ENCODE measurements at places on chromosomes 16 and 17.

- no peak for DNase-seq
Observed at GRCh38 chr17:75404731-75405364, 630 bp downstream of the GRB2 start.

GRCh38 chr17:55452139-55452790 lies 30.6 kb upstream of the MMD start:
- DNase-seq, result peak; percentile 88

DNA sequence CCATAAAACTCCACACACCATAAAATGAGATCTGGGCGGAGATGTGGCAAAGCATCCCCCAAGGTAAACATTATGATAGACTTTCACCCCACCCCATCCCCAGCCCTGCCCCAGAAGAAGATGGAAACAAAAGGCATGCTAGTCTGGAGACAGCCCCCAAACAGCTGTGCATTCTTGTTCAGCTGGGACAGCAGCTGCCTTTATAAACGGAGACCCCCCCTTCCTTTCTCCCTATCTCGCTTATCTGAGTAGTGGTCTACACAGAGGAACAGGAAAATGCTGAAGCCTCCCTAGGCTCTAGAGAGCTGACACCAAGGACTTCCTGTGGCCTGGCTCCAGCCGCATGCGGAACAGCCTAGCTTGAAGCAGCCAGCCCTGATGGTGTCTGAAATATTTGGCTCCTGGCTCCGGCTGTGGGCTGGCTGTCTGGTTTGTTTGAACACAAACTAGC lies 190.3 kb upstream of the ANKFN1 start:
- DNase-seq, result no peak

GRCh38 chr17:41697122-41697962 lies 8.7 kb downstream of the EIF1 start:
- DNase-seq, result no peak

DNA sequence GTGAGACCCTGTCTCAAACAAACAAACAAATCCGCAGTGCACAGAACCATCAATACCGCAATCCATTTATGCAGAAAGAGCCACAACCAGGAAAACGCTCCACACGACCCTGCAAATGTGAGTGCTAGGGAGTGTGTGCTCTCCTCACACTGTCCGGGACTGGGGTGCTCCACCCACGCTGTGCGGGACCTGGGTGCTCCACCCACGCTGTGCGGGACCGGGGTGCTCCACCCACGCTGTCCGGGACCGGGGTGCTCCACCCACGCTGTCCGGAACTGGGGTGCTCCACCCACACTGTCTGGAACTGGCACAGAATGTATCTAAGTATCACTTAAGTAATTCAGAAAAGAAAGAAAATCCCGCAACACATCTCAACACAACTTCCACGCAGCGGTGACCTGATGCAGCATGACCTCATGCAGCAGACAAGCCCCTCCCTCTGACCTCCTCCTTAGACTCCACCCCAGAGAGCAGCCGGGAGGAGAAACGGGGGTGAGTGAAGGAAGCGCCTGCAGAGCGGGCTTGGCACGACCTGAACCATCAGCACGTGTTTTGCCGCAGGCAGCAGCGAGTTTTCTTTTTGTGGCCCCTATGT lies 38.5 kb downstream of the ZNF276 start:
- DNase-seq, result no peak

- DNase-seq, result no peak
Observed at GRCh38 chr17:79400989-79401703, 209.7 kb downstream of the RBFOX3 start.

- DNase-seq, result no peak
Observed at GRCh38 chr17:77216486-77216885, 75.7 kb downstream of the SEC14L1 start.

DNA sequence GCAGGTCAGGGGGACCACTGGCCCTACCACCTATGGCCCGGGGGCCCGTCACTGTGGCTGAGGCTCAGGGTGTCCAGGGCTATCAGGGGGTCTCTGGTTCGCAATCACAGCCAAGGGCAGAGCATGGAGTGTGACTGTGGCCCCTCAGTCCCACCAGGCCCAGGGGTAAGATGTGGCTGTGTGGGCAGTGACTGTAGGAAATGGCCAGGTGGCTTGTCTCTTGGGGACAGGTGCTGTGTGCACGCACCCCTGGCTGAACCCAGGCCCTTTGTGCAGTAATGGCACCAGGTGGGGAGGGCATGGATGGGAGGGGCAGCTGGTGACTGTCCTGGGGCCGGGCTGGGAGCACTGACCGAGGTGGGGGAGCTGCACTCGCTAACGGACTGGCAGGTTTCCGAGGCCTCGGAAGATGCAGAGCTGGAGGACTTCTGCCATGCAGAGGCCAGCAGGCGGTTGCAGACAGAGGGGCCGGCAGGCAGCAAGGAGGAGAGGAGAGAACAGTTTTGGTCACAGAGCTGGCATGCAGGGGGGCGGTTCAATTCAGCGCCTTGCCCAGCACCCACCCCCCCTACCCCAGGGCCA lies 18.8 kb downstream of the IL34 start:
- no peak for DNase-seq

DNA sequence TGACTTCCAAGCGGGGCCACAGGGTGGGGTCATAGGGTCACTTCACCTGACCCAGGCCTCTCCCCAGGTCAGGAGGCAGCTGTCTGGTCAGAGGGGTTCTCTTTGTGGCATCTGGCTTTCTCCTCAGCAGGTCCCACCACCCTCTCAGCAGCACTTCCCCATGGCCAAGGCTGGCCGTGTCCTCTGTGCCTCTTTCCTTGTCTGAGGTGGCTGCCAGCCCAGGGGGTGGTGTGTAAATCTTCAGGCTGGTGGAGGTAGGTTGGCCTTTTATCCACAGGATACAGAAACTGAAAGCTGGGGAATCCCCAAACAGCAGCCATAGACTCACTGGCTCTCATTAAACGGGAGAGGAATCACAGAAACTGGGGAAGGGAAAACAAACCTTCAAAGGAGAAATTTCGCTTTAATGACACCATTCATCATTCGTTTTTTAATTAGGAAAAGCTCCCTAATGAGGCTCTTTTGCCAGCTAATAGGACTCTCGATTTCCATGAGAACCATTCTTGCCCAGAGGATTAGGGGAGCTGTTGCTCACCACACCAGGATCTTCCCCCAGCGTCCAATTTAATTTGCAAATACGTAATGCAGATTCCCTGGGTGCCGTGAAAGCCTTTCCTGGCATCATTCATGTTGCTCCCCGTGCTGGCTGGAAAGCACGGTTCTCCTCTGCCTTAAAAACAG lies 18.0 kb downstream of the C17orf75 start:
- DNase-seq, result no peak

- no peak for DNase-seq
Observed at GRCh38 chr17:44176671-44177501, 6.4 kb downstream of the ASB16 start.

GRCh38 chr16:67188798-67189197 lies 1.1 kb downstream of the EXOC3L1 start:
- no peak for DNase-seq

DNA sequence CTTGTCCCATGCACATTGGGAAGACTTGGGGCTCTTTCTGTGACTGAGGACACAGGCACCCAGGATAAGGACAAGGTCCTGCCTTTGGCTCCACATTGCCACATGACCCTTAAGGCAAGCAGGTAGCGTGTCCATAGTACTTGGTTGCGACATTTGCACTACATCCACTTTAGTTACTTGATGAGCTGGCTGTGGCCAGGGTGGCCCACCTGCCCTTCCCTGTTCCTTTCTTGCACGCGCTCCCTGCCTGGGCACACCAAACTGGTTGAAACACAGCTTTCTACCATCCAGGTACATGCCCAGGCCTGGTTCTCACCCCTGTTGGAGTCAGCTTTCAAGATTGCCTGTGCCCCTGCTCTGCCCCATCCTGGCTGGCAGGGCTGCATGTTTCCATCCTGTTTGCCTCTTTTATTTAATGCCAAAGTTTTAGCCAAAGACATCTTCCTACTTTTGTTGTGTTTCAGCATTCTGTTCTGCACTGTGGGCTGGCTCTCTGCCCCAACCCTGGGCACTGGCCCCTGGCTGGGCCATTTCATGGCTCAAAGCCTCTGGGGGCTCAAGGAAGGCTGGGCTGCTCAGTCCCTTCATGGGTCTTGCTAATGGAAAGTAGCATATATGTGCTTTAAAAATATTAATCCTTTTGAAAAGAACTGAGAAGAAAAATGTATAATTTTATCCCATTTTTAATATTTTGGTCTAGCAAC lies 3.2 kb downstream of the B3GNT9 start:
- no peak for DNase-seq

DNA sequence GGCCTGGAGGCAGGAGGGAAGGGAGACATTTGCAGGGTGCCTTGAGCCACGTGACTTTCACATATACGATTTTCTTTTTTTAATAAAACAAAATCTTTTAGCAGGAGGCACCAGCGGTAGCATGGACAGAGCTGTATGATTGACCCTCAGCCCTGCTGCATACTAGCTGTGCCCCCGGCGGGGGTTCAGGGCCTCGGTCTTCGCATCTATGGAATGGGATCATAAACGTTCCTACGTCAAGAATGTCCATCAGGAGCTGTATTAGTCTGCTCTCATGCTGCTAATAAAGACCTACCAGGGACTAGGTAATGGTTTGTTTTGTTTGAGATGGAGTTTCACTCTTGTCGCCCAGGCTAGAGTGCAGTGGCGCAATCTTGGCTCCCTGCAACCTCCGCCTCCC lies 27.2 kb downstream of the SLC38A8 start:
- DNase-seq, result no peak

DNA sequence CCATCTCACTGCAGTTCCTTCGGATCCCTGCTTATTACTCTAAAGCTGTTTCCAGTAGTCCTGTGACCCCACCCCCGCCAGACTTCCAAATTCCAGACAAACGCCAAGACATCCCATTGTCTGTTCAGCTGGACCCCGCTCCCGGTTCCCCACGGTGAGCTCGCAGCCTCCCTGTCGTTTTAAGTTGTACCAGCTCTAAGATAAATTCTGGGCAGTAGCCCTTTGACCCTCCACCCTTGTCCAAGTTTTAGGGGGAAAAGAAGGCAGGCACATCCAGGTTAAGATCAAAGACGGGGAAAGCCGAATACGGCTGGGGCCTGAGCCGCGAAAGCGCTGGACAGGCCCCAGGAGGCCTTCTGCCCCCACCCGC lies 589 bp downstream of the ARL6IP1 start:
- DNase-seq, result no peak

GRCh38 chr17:27442702-27443101 lies 13.5 kb upstream of the KSR1 start:
- DNase-seq, result no peak

DNA sequence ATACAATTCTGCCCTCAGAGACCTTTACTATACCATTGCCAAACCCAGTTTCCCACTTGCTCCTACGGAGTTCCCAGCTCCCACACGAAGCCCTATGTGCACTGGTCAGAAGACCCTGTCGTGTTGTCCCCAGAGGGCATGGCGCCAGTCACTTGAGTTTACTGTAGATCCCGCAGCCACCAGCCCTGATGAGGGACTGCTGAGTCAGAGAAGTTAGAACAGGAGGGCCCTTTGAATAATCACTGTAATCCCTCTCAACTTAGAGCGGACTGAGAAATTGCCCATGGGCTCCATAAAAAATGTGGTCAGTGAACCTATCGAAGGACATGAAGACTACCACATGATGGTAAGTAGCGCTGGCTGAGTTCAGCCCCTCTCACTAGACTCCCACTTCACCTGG lies 9.2 kb downstream of the UBFD1 start:
- no peak for DNase-seq

GRCh38 chr16:87425941-87426340 lies 33.8 kb downstream of the MAP1LC3B start:
- DNase-seq, result no peak

- DNase-seq, result no peak
Observed at GRCh38 chr17:39175695-39176093, 9.7 kb upstream of the ARL5C start.

DNA sequence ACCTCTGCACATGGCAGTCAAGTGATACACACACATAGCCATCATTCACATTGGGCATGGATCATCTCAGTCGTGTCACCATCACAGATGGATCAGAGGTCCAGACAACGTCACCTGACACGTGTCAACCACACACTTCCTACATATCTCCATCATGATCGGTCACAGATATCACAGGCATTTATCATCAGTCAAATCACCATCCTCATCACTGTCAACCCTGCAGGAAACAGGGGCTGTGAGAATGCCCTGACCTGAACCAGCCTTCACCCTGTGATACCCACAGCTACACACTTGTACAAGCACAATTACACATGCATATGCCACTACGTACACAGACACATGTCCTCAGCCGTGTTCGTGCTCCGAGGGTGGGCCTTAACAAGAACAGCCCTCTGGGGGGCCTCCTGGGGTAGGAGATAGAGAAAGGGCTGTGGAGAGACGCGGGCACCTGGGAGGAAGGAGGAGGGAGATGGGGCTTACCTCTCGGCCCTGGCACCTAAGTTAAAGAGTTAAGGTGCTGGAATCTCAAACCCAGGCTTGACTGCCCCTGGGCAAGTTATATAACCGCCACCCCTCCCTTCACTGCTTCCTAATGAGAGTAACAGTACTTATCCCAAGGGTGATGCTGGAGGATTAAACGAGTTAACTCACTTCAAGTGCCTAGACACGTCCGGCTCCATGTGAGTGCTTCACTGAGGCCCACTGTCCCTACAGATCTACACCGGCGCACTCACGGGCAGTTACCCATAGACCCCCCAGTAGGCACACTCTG lies 1.1 kb downstream of the SLC12A4 start:
- DNase-seq, result no peak

DNA sequence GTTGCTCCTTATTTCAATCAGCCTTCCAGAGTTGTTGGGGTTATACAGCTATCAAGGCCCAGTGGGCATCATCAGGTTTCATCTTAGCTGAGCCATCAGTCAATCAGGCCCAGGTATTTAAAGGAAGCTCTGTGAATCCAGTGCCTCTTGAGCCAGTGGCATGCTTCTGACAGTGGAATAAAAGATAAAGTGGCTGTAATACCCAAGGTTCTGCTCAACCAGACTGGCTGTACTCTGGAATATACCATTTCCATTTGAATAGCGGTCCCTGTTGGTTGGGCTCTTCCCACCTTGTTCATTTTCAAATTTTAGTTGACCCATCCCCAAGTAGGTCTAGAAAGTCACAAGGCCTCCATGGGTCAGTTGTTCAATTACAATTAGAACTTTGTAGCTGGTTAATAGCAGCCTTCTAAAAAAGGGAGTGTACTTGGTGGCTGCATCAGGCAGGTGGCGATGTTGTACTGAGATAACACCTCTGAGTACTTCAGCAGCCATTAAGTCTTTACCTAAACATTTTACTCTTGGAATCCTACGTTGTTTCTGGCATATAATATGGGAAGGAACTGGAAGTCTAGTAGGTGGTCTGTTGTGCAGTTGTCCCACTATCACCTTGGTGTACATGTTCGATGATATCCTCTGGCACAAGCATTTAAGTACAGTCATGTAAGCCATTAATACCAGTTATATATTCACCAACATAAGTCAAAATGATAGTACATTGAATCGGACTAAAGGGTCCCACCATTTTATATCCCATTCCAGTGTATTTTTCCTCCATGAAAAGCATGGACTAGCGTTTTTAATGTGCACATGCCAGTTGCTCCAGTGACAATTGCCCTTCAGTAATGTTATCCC lies 294.1 kb downstream of the BCAS3 start:
- peak; percentile 33 for DNase-seq

GRCh38 chr16:48864055-48864454 lies 254.1 kb upstream of the N4BP1 start:
- no peak for DNase-seq
